IPS DF 6.9 (cell line): ENCODE measurements at places on chromosomes 4 and X.

GRCh38 chr4:53100501-53101190 is 238.5 kb downstream of the RASL11B start:
- no peaks in the 10 kb centered on the region for H3K27me3 ChIP-seq
- no peaks in the 10 kb centered on the region for H3K4me1 ChIP-seq
- H3K4me3 ChIP-seq, result no peak overlapping the region
- H3K36me3 ChIP-seq, result no peaks in the 10 kb centered on the region

DNA sequence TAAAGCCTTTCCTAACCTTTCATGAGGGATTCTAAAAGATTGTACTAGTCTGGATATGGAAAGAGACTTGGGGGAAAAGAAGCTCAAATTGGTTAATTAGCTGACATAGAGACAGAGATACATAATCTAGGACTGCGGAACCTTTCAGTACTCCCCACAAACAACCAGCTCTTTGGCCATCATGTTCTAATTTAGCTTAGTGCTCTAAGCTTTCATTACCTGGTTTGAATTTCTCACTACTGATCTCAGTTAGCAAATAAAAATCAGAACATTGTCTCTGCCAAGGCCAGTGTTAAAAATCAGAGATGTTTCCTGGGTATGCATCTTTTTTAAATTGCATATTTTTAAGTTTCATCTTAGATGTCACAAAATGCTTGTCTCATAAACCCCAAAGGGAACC is 254.4 kb downstream of the GLUD2 start:
- H3K36me3 ChIP-seq, result no peaks in the 10 kb centered on the region
- H3K4me1 ChIP-seq, result no peaks in the 10 kb centered on the region
- H3K27ac ChIP-seq, result no peak overlapping the region
- H3K27me3 ChIP-seq, result no peaks in the 10 kb centered on the region
- no peak overlapping the region for H3K4me3 ChIP-seq

- no peak overlapping the region for H3K27ac ChIP-seq
- no peak for DNase-seq
- no peaks in the 10 kb centered on the region for H3K27me3 ChIP-seq
- H3K4me1 ChIP-seq, result no peaks in the 10 kb centered on the region
- H3K4me3 ChIP-seq, result no peak overlapping the region
Measured at GRCh38 chrX:2732076-2732475, 19.8 kb upstream of the XG start.

- H3K27ac ChIP-seq, result no peak overlapping the region
- H3K27me3 ChIP-seq, result no peaks in the 10 kb centered on the region
Measured at GRCh38 chr4:36477861-36478260, 196.4 kb downstream of the DTHD1 start.

GRCh38 chr4:109075621-109076020 is 226.8 kb downstream of the COL25A1 start:
- H3K4me1 ChIP-seq, result no peaks in the 10 kb centered on the region
- H3K27ac ChIP-seq, result no peak overlapping the region
- H3K27me3 ChIP-seq, result no peaks in the 10 kb centered on the region

DNA sequence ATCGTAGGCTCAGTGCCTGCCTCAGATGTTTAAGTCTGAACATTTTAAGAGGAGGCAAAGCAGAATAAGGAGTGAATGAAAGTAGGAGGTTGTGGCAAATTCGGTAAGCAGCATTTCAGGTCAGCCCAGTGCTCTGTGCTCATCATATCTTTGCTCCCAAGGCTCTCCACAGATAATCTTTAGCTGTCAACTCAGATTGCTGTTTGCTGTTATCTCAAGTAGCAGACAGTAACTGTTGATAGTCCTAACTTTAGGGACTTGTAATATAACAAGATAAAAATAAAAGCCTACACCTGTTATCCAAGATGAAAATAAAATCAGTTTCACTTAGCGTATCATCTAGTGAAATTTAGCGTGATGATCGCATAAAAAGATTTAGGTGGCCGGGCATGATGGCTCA is 18.6 kb upstream of the CLTRN start:
- no peaks in the 10 kb centered on the region for H3K27me3 ChIP-seq
- DNase-seq, result no peak
- no peak overlapping the region for H3K4me3 ChIP-seq
- H3K4me1 ChIP-seq, result no peaks in the 10 kb centered on the region

- H3K36me3 ChIP-seq, result no peaks in the 10 kb centered on the region
- no peak overlapping the region for H3K4me3 ChIP-seq
- no peaks in the 10 kb centered on the region for H3K4me1 ChIP-seq
- H3K27me3 ChIP-seq, result no peaks in the 10 kb centered on the region
- no peak overlapping the region for H3K27ac ChIP-seq
- DNase-seq, result no peak
Measured at GRCh38 chrX:74498924-74499323, 77.6 kb downstream of the SLC16A2 start.

DNA sequence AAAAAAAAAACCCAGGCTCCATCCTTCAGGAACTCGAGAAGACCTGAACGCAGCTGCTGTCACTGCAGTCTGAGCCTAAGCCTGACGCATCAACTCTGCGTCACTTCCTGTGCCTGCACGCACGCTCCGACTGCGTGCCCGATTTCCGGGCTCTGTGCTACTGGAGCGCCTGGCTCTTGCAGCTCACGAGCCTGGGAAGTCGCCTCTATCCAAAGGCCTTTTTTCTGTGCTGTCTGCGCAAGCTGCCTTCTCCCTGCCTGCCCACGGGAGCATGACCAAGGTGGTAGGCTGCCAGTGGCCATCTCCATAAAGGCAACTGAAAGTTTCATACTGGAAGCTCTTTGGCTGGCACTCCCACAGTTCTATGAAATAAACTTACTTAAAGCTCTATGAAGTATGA is 9.9 kb upstream of the GASK1B start:
- no peaks in the 10 kb centered on the region for H3K27me3 ChIP-seq
- DNase-seq, result no peak
- H3K36me3 ChIP-seq, result no peaks in the 10 kb centered on the region
- H3K4me1 ChIP-seq, result no peaks in the 10 kb centered on the region
- H3K27ac ChIP-seq, result no peak overlapping the region
- H3K4me3 ChIP-seq, result no peak overlapping the region; the same call in 1 of the 2 replicates

- no peak overlapping the region for H3K4me3 ChIP-seq
- no peaks in the 10 kb centered on the region for H3K27me3 ChIP-seq
- no peaks in the 10 kb centered on the region for H3K36me3 ChIP-seq
- no peaks in the 10 kb centered on the region for H3K4me1 ChIP-seq
- no peak for DNase-seq
Measured at GRCh38 chr4:30518211-30518610, 202.0 kb upstream of the PCDH7 start.

- H3K27ac ChIP-seq, result no peak overlapping the region
- no peak overlapping the region for H3K4me3 ChIP-seq
- H3K27me3 ChIP-seq, result no peaks in the 10 kb centered on the region
- H3K4me1 ChIP-seq, result 0 out of 2 replicates have a peak, but pooled peaks cover 1% of the 10 kb centered on the region
Measured at GRCh38 chr4:188433741-188434315, 294.6 kb downstream of the TRIML1 start.

DNA sequence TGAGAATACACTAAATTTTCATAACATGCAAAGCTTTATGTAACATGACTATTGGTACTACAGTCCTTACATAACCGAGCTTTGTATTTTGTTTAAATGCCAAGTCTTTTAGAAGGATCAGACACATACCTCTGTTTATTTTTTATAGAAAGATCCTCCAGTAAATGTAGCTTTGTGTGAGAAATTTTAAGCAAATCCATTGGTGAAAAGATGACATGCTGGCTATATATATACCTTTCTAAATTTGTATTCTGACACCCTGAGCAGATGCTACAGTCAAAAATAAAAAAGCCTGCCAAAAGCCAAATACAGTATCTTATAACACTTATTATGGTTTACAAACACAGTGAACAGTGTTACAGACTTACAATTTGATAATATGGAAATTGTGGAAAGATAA is at the start of gene YIPF7:
YIPF7 (minus strand) TSS at position 201 of the 400 bp plus-strand sequence. CDS start 1,525 bp downstream, outside the sequence.
- no peaks in the 10 kb centered on the region for H3K36me3 ChIP-seq
- no peaks in the 10 kb centered on the region for H3K27me3 ChIP-seq
- no peaks in the 10 kb centered on the region for H3K4me1 ChIP-seq
- no peak within 1 kb of the TSS for H3K27ac ChIP-seq
- DNase-seq, result no peak

GRCh38 chr4:128649161-128649560 is 160.3 kb upstream of the JADE1 start:
- no peaks in the 10 kb centered on the region for H3K36me3 ChIP-seq
- H3K4me3 ChIP-seq, result no peak overlapping the region
- no peaks in the 10 kb centered on the region for H3K27me3 ChIP-seq
- H3K27ac ChIP-seq, result no peak overlapping the region

- no peaks in the 10 kb centered on the region for H3K27me3 ChIP-seq
- H3K27ac ChIP-seq, result no peak overlapping the region
- H3K4me1 ChIP-seq, result no peaks in the 10 kb centered on the region
- DNase-seq, result no peak
- H3K36me3 ChIP-seq, result no peaks in the 10 kb centered on the region
Measured at GRCh38 chr4:78618436-78618835, 66.9 kb downstream of the ANXA3 start.

DNA sequence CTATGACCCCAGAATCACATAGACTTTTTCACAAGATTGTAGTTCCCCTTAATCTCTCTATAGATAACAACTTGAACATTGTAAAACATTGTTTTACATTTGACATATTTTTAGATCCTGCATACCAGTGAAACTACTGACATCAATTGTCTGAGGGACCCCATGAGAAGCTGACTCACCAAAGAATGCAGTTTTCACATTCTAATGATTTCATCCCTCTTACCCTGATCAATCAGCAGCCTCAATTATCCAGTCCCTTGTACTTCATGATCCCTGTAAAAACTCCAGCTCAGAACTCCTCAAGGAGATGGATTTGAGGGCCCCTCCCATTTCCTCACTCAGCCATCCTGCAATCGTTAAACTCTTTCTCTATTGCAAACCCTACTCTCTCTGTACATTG is 411.0 kb upstream of the NDST3 start:
- DNase-seq, result no peak
- H3K27me3 ChIP-seq, result no peaks in the 10 kb centered on the region
- H3K4me1 ChIP-seq, result peaks cover 1% of the 10 kb centered on the region; the same call in 1 of the 2 replicates
- H3K36me3 ChIP-seq, result no peaks in the 10 kb centered on the region

- H3K4me3 ChIP-seq, result no peak overlapping the region
- H3K4me1 ChIP-seq, result no peaks in the 10 kb centered on the region
- H3K27ac ChIP-seq, result no peak overlapping the region
- H3K27me3 ChIP-seq, result no peaks in the 10 kb centered on the region
- H3K36me3 ChIP-seq, result no peaks in the 10 kb centered on the region
Measured at GRCh38 chr4:27008679-27009078, 148.0 kb downstream of the STIM2 start.

DNA sequence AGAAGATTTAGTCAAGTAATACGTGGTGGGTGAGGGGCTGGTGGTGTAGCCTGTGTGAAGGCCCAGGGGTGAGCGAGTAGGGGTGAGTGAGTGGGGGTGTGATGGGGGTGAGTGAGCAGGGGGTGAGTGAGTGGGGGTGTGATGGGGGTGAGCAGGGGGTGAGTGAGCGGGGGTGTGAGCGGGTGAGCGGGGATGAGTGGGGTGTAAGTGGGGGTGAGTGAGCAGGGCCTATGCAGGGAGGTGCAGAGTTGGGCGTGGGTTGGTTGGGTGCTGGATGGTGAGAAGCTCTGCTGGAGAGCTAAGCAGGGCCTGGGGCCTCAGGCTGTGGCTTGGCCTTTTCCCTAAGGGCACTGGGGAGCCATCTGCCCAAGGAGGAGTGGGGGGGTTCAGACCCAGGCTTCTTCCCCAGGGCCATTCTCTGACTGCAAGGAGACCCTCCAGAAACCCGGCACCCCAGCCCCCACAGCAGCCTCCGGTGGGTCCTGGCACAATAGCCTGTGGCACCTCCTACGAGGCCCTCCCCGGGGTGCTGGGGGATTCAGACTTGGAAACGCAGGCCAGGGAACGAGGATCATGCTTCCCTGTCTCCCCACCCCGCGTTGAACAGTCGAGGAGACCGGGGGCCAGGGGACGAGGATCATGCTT is 30.4 kb downstream of the SH3TC1 start:
- H3K27ac ChIP-seq, result no peak overlapping the region
- H3K27me3 ChIP-seq, result no peaks in the 10 kb centered on the region
- H3K4me3 ChIP-seq, result no peak overlapping the region
- no peak for DNase-seq

DNA sequence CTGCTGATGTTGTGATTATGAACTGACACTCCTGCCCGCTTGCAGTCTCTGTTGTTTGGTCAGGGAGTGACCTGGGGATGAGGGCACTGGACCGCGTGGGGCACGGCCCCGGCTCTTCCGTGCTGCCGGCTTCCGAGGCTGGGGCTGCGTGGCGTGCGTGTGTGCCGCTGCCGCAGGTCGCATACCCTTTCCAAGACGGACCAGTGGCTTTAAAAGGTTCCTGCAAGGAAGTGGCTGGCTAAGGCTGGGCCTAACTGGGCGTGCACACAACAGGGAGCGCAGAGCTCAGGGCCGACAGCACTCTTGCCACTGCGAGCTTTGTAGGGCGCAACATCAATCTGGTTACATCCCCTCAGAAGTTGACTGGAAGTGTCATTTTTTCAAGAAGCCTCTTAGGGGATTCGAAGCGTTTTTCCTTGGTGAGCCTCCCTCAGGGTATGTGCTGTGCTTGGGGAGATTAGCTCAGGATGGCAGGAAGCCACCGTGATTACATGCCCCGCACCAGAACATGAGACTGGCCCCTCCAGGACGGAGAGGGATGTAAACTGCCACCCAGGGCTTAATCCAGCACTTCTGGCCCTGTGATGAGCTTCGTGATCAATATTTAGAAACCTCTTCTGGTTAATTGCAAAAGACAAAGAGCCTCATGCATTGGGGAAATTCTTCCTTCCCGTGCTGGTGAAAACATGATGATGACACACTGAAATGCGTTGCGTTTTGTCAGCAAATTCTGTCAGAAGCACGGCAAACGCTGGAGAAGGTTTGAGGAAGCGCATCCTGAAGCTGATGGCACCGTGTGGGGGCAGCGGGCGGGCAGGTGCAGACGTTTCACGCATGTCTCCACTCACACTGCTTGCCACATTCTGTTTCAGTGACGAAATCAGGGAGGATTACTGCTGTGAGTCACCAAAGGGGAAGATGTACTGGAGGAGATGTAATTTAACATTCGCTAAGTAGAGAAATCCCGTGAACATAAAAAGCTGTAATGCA is 11.1 kb downstream of the MAEA start:
- peaks cover 3% of the 10 kb centered on the region; the same call in 1 of the 2 replicates for H3K4me1 ChIP-seq
- no peak overlapping the region for H3K4me3 ChIP-seq
- peaks cover 6% of the 10 kb centered on the region; the same call in 1 of the 2 replicates for H3K36me3 ChIP-seq
- no peaks in the 10 kb centered on the region for H3K27me3 ChIP-seq
- no peak overlapping the region for H3K27ac ChIP-seq

- H3K27me3 ChIP-seq, result peaks cover 15% of the 10 kb centered on the region; the same call in 1 of the 2 replicates
- H3K4me3 ChIP-seq, result peak overlapping the region; percentile 60; the same call in 1 of the 2 replicates
- H3K27ac ChIP-seq, result no peak overlapping the region
- H3K4me1 ChIP-seq, result 0 out of 2 replicates have a peak, but pooled peaks cover 2% of the 10 kb centered on the region
- DNase-seq, result no peak
Measured at GRCh38 chr4:7193030-7193958, 956 bp downstream of the SORCS2 start.

DNA sequence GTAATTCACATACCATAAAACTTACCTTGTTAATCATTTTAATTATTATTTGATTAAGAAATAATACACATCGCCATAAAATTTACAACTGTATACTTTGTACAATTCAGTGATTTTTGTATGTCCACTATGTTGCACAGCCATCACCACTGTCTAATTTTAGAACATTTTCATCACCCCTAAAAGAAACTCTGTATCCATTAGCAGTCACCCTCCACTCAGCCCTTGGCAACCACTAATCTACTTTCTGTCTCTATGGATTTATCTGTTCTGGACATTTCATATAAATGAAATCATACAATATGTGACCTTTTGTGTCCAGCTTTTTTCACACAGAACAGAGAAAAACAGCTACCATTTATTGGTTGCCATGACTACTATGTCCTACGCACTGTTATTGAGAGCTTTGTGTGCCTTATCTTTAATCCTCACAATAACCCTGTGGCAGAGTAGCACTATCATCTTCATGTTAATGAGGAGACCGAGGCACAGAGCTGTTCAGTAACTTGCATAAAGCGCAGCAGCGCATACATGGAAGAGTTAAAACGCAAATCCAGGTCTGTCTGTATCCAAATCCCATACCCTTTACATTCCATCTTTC is 64.6 kb upstream of the PAGE1 start:
- no peak for DNase-seq
- no peak overlapping the region for H3K4me3 ChIP-seq
- no peaks in the 10 kb centered on the region for H3K27me3 ChIP-seq
- H3K4me1 ChIP-seq, result no peaks in the 10 kb centered on the region
